ENCODE measurements at places on chromosomes 16 and 17.

GRCh38 chr17:57527221-57528057 is 217.7 kb downstream of the CCDC182 start:
- no peak for DNase-seq

GRCh38 chr17:76808326-76808725 is 59.9 kb upstream of the MGAT5B start:
- DNase-seq = no peak

- DNase-seq = peak; percentile 87
These were observed 14.3 kb downstream of the RAPGEFL1 start for GRCh38 chr17:40191237-40192208.

GRCh38 chr17:65456368-65457151 is 104.9 kb downstream of the AXIN2 start:
- no peak for DNase-seq

DNA sequence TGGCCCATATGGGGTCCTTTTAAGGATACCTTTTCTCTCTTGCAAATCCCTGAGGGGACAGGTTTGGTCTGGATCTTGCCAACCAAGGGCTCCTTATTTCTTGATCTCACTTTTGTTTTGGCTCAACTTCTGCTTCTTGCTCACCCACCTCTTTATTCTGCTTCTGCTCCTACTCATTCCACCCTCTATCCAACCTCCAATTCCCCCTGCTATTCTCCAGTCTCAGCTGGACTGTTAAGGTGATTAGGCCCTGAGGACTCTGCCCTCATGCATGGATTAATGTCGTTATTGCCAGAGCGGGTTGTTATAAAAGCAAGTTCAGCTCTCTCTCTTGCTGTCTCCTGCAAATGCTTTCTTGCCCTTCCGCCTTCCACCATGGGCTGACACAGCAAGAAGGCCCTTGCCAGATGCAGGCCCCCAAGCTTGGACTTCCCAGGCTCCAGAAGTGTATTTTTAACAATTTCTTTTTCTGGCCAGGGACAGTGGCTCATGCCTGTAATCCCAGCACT is 29.8 kb downstream of the LAT start:
- DNase-seq = no peak

GRCh38 chr16:8204096-8204495 is 386.2 kb downstream of the TMEM114 start:
- no peak for DNase-seq

- DNase-seq = no peak
These were observed 116.8 kb upstream of the SOX9 start for GRCh38 chr17:72004011-72004427.

GRCh38 chr16:71339236-71340171 is 19.0 kb upstream of the CALB2 start:
- DNase-seq = no peak

DNA sequence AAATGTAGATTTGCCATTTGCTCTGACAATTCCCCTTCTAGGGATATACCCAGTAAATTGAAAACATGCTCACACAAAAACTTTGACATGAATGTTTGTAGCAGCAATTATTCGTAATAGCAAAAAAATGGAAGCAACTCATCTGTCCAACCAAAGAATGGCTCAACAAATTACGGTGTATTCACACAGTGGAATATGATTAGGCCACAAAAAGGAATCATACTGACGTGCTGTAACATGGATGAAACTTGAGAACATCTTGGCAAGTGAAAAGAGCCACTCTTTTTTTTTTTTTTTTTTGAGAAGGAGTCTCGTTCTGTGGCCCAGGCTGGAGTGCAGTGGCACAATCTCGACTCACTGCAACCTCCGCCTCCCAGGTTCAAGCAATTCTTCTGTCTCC is 24.1 kb upstream of the SPNS3 start:
- DNase-seq = no peak

DNA sequence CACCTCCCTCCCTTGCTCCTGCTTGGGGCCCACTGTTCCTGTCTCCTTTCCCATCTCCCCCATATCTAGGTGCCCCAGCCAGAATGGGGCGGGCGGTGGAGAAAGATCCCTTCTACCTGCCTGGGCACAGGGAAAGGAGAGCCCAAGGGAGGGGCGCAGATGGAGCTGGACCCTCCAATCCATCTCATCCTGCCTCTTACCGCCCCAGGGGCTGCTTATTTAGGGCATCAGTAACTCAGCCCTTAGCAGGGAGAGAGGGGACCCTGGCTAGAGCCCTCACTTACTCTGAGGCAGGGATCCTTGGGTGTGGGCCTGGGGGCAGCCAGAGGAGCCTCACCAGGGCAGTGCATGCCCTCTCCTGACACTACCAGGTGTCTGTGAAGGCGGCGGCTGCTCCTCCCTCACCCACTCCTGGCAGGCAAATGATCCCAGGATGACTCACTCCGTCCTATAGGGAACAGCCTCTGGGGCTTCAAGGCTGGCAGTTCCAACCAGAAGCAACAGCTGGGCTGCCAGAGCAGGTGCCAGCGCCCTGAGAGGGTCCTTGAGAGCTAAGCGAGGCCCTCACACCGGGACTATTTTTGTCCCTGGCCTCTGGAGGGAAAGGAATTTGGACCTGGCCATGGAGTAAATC is 16.3 kb upstream of the BCAR1 start:
- no peak for DNase-seq

GRCh38 chr16:21701271-21701670 is 37.5 kb downstream of the OTOA start:
- no peak for DNase-seq

DNA sequence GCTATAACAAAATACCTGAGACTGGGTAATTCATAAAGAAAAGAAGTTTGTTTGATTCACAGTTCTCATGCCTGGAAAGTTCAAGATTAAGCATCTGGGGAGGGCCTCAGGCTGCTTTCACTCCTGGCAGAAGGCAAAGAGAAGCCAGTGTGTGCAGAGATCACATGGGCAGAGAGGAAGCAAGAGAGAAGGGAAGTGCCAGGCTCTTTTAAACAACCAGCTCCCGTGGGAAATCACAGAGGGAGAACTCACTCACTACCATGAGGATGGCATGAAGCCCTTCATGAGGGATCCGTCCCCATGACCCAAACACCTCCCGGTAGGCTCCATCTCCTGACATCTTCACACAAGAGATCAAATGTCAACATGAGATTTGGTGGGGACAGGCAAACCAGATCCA is 501.6 kb downstream of the MAF start:
- DNase-seq = no peak

- DNase-seq = no peak
These were observed 21.2 kb upstream of the ITGA3 start for GRCh38 chr17:50034498-50035364.

- no peak for DNase-seq
These were observed 313.2 kb upstream of the KCNJ16 start for GRCh38 chr17:69761767-69762321.

- DNase-seq = peak; percentile 47
These were observed 66.3 kb downstream of the WIPI1 start for GRCh38 chr17:68390888-68391545.

- DNase-seq = no peak
These were observed 65.8 kb downstream of the TBC1D16 start for GRCh38 chr17:79969906-79970305.

- DNase-seq = no peak
These were observed 63.4 kb downstream of the CLEC16A start for GRCh38 chr16:11007714-11008280.

DNA sequence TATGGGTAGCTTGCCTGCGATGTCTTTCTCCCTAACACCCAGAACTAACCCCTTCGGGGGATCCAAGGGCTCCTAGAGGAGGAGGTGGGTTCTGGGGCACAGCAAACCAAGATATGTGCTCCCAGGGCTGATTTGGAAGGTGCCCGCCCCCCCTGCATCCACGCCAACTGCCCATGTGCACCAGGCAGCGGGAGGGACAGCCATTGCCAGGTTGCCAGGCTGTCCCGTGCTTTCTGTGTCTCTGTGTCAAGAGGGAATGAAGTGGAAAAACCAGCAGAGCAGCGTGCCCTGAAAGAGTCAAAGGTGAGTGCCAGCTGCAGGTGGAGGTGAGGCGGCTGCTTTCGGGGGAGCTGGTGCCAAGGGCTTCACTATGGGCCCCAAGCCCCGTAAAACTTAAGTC is 6.4 kb downstream of the TEKT5 start:
- no peak for DNase-seq

GRCh38 chr16:17440131-17440530 is 30.6 kb downstream of the XYLT1 start:
- DNase-seq = no peak

DNA sequence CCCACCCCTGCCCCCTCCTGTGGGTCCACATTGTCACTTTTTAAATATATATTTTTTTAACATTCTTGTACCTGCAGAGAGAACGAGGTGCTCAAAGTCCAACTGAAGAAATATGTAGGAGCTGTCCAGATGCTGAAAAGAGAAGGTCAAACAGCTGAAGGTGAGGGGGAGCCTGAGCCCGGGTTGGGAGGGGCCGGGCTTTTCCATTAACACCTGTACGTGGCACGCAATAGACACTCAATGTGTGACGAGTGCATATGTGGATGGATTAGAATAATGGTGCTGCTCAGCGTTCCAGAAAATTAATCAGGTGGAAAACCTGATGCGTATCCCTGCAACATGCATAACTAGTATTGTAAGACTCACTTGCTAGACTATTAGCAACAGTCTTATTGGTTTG is 223.0 kb downstream of the SNX29 start:
- no peak for DNase-seq

DNA sequence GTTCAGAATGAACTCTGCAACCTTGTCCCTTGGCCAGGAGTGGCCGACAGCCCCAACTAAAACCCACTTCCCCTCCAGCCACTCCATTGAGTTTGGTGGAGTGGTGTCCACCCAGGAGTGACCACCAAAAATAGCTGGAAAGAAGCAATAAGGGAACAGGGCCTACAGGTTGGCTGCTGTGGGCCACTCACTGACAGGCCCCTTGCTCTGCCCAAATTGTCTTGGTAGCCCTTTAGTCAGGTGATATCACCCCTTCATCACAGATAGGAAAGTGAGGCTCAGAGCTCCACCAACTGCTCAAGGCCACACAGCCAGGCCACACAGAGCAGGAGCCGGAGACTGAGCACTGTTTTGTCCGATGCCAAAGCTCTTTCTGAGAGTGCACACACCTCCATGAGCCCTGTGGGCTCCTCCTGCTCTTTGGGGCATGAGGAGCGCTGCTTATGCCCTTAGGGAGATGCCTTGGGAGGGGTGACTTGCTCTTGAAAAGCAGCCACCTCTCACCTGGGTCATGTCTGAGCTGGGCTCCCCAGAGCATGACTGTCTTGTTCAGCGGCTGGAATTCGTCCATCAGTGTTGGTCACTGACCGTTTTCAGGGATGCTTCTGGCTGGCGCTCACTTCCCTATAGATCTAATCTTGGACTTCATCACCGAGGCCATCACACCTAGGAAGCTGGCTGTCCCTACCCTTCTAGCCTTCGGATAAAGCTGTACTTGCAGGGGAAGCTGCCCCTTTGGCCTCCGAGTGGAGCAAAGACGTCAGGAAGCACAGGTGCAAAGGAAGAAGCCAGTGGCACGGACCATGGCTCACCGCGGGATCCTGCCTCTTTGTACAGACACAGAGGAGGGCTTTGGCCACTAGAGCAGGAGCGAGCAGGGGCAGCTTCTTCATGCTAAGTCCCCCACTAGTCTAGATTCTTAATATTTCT is 186.0 kb upstream of the ZNF469 start:
- DNase-seq = peak; percentile 40

DNA sequence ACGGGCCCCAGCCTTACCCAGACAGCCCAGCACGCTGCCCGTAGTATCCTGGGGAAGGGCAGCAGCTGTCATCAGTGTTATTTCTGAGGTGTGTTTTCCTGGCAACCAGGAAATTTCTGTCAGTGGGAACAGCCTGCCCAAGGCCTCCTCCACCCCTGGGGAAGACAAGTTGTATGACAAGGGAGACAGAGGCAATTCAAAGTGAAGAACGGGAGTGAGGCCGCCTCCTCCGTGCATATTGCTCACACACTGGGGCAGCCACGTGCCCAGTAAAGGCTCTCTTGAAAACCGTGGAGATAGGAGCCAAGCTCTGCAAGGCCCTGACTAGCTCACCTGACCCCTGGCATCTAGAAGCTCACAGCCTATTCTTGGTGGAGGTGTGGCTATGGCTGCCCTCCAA is 57.6 kb downstream of the RAI1 start:
- no peak for DNase-seq

GRCh38 chr17:38561416-38562214 is 44.1 kb downstream of the SRCIN1 start:
- no peak for DNase-seq

DNA sequence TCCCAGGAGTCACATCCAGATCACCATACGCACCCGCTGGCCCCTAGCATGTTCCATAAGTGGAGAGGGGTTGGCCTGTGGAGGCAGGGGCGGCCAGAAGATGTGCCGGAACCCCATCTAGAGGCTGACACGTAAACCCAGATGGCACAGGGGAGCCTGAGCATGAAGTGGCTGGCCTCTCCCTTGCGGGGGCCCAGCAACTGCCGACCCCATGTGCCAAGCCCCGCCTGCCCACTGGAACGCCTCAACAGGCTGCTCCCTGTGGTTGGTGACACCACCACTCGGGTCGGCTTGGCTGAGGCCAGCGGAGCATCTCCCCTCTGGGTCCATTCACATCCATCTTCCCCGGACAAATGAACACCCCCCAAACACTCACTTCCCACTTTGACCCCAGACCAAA is 9.5 kb downstream of the BCAR1 start:
- no peak for DNase-seq

Data from activated CD8-positive, alpha-beta memory T cell treated with anti-CD3 and anti-CD28 coated beads for 24 hours (primary cell).